Heart right ventricle (tissue), 16 donors: ENCODE measurements at places on chromosomes 12 and 14. TPM values are rescaled to one million over a fixed set of nuclear protein-coding genes. Genes with fewer than 3 reads are reported as not detected.
A peak's percentile ranks its signal among the peaks of the same experiment; 100 is the strongest.

GRCh38 chr12:31832740-31833729 lies 104.2 kb upstream of the AMN1 start:
- no peak for DNase-seq

DNA sequence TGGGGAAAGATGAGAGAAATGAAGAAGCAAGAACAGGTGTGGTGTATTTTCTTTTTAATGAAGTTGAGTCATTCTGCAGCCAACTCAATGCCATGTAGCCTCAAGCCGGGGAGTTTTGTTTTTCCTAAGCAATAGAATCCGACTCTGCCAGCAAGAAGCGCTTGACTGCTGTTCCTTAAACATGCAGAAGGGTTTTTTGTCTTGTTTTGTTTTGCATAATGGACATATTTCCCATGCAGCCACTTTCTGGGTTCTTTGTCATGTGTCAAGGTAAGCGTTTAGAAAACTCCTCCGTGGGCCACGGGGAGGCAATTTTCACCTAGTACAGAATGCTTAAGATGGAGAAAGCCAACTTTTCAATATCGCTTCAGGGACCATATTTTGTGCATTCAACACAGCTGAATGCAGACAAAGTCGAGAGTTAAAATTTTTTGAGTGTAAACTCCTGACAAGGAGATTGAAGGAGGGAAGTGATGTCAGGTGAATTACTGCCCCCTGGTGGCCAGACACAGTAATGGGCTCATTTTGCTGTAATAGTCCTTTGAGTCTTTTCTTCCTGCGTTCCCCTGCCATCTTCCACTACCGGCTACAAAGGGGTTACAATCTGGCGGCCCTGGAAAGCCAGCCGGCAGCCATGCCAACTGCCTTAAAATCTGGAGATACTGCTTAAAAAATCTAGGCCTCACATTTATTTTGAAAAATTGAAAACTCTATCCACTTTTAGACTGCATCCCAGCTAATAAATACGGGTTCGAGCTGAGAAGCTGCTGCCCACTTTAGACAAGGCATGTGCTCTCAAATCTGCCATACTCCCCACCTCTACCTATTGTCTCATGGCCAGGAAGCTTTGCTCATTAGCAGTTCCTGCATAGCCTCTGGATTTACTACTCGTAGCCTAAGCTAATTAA lies 3.2 kb upstream of the FICD start:
- DNase-seq: peak; percentile 39

KRT82 gene
- total RNA-seq: not detected

GPR65 gene
- 0.52 TPM for total RNA-seq

DNA sequence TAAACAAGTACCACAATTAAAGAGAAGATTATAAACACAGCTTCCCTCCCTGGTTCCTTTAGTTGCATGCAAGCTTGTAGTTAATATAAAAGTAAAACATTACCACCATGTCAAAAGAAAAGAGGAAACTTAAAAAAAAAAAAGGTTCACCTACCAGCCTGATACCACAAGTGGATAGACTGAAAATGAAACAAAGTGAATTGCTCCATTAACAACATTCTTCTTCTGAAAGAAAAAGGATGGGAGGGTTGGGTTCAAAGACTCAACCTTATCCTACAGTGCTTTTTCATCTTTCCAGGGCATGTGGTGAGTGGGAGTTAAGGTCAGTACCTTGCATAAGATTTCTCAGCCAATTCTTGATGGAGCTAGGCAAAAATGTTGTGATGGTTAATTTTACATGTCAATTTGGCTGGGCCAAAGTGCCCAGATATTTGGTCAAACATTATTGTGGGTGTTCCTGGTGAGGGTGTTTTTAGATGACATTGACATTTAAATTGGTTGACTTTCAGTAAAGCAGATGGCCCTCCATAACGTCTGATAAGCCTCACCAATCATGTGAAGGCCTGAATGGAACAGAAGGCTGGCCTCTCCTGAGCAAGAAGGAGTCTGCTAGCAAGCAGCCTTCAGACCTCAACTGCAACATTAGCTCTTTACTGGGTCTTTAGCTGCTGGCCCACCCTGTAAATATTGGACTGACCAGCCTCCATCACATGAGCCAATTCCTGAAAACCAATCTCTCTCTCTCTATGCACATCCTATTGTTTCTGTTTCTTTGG lies 28.8 kb downstream of the VCPKMT start:
- no peak for DNase-seq

KRT78 gene
- total RNA-seq: not detected

GRCh38 chr14:44029933-44030332 lies 477.1 kb downstream of the FSCB start:
- DNase-seq: no peak

- DNase-seq: no peak
Observed at GRCh38 chr14:26719514-26719913, 121.7 kb upstream of the NOVA1 start.
